ENCODE measurements at places on chromosomes 16 and 17.

- no peak for DNase-seq
These were observed 5.0 kb downstream of the DERL2 start for GRCh38 chr17:5480962-5481361.

DNA sequence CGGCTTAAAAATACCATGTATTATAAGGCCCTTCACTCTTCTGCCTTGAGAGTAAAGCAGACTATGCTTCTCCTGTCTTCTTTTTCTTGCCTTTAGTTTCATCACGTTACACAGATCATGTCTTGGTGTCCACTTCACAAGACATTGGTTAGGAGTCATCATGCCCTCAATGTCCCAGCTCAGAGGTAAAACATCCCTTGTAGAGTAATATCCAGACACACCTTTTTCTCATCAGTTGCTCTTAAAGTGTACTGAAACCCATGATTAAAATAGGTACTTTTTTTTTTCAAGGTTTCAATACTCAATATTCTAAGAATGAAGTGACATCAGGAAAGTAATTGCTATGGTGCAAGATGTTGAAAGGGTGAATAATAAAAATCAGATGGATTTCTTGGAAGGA is 267.8 kb downstream of the PMP22 start:
- DNase-seq = no peak

DNA sequence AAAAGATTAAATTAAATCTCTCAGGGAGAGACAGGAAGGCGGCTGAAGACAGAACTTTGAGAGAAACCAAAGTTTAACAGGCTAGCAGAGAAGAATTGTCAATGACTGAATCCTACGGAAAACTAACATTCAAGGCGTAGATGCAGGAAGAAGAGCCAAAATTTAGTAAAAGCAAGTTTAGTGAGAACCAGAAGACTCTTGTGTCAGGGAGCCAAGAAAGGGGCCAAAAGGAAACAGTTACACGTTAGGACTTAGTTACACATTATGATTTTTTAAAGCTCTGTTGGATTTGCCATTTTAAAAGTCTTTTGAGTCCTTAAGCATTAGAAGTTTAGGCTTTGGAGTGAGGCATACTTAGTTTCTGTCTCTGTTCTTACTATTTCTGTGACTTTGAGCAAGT is 164.6 kb downstream of the CHD9 start:
- peak; percentile 23 for DNase-seq

DNA sequence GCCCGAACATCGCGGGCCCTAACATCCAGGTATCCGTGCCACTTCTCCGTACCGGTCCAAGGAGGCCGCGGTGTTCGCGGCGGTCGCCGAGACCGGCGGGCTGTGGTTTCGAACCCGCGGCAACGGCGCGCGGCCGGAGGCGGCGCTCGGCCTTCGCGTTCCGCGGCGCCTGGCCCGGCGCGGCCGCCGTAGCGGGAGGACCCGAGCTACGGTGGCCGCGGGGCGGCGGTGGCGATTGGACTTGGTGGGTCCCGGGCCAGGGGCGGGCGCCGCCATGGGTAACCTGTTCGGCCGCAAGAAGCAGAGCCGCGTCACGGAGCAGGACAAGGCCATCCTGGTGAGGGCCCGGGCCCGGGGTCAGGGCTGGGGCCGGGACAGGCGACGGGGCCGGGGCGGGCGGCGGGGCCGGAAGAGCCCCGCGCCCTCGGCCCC is at the start of gene CHMP6:
Gene CHMP6, plus strand, starts transcription at position 197 of the 432 bp plus-strand sequence. Its CDS starts 78 bp downstream, at position 275.
- DNase-seq = no peak

GRCh38 chr16:81869326-81869725 is 90.2 kb downstream of the PLCG2 start:
- DNase-seq = no peak
